NCI-H446 treated with DMSO at 0.1 percent for 48 hours (cell line): ENCODE measurements at places on chromosomes 16 and 17.

DNA sequence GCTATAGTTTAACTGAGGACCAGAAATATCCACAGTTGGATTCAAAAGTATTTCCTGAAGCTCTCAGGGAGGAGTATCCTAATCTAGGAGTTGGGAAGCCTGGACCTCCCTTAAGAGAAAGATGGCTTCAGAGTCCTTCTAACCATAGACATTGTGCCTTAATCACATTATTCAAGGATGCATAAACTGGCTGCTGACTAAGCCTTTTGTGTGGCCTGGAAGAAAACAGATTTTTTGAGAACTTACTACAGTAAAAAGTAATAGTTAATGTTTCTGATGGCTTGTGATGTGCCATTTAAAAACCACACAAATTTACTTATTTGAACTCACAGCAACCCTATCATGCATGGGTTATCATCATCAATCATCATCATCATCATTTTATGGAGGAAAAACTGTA is 126.2 kb upstream of the RPL38 start:
- no peak for DNase-seq

DNA sequence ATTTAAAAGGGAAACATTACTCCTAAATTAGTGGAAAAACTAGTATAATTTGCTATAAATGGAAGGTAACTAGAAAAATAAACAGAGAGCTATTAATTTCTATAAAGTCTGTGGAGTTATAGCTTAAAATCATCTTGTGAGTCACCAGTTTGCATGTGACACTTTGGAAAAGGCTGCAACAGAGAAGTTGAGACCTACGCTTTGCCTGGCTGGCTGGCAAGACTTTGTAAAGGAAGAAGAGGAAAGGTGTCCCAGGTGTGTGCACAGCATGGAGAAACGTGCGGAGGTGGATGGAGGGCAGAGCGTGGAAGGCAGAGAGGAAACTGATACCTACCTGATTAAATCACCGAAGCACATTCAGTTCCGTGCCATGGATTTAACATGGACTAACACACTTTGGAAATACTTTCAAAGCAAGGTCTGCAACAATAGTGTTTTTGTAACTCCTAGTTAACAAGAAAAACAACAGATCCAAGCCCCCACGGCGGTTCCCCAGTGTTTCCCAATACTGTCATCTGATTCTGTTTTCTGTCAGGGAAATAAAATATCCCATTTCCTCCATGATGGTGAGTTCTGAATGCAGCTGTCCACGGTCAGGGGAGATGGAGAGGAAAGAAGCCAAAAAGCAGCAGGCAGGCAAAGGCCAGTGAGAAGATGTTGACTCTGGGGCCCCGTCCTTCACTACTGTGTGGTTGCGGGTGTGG is 134.8 kb downstream of the XYLT1 start:
- DNase-seq, result no peak

DNA sequence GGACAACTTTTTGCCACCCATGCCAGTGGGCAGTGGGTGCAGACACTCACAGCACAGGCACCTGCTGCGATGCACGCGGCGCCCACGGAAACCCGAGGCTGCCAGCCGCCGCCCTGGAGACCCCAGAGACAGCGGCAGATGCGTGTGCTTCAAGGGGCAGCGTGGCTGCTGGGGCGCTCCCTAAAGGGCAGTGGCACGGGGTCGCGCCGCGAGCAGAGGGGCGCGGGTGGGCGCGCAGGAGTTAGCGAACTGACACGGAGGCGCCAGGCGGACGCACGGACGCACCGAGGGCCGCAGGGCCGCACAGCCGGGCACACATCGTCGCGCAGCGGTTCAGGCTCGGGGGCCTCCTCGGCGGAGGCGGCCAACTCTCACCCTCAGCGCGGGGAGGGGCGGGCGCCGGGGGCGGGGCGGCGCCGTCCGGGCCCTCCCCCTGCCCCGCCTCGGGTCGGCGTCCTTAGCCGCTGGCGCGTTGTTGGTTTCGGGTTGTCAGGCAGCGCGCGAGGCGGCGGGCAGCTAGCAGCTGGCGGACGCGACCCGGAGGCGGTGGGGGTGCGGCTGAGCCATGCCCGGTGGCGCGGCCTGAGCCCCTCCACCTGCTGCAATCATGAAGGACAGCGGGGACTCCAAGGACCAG is at the start of gene KIF19:
Gene KIF19 (plus strand): TSS at position 484 of the 637 bp plus-strand sequence. CDS start 124 bp downstream, at position 608.
- no peak for DNase-seq

GRCh38 chr17:79840269-79840988 is 1.2 kb upstream of the CBX4 start:
- no peak for DNase-seq

DNA sequence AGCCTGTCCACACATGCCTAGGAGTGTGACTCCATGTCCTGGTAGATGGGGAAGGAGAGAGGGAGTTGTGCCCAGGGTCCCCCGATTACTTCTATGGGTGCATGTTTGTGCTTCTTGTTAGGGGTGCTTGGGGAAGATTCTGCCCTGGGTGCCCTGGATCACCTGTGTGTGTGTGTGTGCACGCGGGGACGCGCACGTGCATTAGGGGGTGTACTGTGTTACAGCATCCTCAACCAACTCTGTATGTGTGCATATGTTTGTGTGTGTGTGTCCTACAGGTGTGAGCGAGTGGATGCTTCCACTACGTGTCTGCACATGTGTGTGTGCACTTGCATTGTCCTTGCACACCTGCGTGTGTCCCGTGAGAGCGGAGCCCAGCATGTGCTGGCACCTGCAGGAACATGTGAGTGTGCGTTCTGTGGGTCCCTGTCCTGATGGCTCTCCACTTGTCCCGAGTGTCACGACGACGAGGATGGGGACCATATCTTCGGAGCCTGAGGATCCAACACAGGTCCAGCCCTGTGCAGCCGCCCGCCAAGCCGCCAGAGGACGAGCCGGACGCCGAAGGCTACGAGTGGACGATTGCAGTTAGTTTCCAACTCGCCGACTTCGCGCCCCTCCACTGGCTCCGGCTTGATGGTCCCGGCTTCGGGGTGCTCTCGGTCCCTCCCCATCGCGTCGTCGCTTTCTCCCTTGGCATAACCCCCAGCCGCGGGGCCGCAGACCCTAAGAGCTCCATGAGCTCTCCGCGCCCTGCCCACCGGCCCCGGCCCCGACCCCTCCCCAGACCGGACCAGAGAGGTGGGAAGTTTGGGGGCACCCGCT is 6.0 kb upstream of the TBC1D3B start:
- DNase-seq, result no peak

DNA sequence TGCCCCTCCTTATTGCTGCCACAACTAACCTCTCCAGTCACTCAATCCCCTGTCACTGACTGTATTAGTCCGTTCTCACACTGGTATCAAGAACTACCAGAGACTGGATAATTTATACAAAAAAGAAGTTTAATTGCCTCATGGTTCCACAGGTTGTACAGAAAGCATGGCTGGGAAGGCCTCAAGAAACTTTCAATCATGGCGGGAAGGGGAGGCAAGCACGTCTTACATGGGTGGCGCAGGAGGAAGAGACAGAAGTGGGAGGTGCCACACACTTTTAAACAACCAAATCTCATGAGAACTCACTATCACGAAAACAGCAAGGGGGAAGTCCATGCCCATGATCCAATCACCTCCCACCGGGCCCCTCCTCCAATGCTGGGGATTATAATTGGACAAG is 86.0 kb upstream of the BCAR1 start:
- DNase-seq, result no peak

GRCh38 chr17:33686171-33686570 is 393.1 kb upstream of the ASIC2 start:
- no peak for DNase-seq

DNA sequence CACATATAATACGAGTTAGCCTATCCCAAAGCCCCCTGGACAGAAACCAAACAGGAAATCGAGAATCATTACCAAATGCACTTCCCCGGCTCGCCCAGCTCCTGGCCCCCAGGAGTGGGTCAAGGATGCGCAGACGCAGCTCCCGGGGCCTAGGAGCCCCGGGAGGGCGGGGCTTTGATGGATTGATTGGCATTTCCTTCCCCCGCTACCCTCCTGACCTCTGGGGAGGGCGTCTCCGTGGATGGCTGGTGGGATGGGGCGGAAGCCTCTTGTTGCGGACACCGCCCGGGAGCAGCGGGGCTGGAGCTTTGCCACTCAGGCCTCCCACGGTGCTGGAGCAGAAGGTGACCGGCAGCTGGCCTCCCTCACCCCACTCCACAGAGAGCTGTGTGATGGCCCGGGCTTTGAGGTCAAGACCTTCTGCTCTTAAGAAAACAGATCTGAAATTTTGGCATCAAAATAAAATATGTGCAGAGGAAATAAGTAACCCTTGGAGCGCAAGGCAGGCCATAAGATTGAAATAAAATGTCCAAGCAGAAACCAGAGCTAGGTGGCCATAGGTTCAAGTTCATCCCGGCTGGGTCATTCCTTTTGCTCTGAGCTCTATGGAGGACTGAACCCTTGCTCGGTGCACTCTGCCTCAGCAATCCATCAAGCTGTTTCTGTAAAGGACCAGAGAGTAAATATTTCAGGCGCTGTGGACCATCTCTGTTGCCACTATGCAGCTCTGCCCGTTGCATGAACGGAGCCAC is 262.3 kb downstream of the SOX9 start:
- DNase-seq, result no peak

- DNase-seq, result no peak
Measured at GRCh38 chr17:881778-882177, 97.8 kb downstream of the NXN start.

DNA sequence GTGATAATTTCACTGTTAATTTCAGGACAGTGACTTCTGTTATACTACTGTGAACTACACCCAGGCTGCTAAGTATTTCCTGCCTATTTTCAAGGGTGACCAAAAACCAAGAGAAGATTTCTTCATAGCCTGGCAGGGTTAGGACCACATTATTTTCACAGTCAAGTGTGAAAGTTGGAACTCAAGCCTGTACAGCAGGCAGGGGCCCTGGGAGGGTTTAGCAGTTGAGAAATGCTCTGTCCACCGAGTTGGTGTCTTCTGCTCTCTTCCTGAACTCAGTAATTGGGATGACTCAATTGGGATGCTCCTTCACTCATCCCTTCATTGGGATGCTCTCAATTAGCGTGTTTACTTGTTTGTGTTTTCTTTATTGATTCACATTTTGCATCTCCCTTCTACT is 347.3 kb upstream of the CDH11 start:
- DNase-seq, result no peak

DNA sequence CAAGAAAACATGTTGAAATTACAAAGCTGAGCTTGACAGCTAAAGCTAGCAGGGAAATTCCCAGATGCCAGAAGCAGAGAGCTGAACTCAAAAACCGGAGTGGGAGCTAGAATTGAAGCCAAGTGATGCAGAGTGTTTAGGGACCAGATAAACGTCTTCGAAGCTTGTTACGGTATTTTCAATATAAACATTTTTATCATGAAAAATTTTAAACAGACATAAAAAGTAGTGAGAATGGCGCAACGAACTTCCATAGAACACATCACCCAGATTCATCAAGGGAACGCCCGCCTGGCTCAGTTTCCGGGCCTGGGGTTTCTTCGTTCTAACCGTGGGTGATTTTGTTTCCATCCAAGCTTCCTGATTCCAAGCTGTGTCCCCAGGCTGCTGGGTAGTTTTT is 18.1 kb downstream of the SPNS2 start:
- DNase-seq, result no peak

GRCh38 chr17:48335858-48336500 is 94.0 kb downstream of the SKAP1 start:
- no peak for DNase-seq

DNA sequence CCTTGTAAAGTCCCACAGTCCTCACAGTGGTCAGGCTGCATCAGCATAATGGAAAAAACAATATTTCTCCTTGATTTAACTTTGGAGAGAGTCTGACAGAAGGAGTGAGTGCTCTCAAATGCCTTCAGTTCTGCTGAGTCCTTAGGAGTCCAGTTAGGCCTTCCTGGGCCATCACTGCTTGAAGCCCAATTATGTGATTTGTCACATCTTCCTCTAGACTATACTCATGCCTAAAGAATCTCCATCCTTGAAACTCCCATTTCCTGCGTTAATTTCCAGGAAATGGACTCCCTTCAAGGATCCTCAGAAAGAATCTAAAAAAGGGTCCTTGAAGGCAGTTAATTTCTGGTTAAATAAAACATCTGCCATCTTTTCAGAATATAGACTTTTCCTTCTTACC is 52.8 kb downstream of the SLFN5 start:
- DNase-seq, result no peak

GRCh38 chr17:72397687-72398086 is 276.9 kb downstream of the SOX9 start:
- no peak for DNase-seq

GRCh38 chr17:40307740-40308239 is 1.2 kb upstream of the RARA start:
- no peak for DNase-seq

- DNase-seq, result no peak
Measured at GRCh38 chr17:60577147-60577915, 22.7 kb upstream of the PPM1D start.
